ENCODE measurements at places on chromosomes 4 and X.

- DNase-seq: no peak
These were observed 501.6 kb downstream of the PPARGC1A start for GRCh38 chr4:23388255-23388654.

- no peak for DNase-seq
These were observed 11.1 kb downstream of the NIPAL1 start for GRCh38 chr4:48027653-48028052.

GRCh38 chr4:41257257-41257901 is 651 bp downstream of the UCHL1 start:
- DNase-seq: no peak

GRCh38 chr4:151676301-151676700 is 84.5 kb downstream of the GATB start:
- DNase-seq: no peak

DNA sequence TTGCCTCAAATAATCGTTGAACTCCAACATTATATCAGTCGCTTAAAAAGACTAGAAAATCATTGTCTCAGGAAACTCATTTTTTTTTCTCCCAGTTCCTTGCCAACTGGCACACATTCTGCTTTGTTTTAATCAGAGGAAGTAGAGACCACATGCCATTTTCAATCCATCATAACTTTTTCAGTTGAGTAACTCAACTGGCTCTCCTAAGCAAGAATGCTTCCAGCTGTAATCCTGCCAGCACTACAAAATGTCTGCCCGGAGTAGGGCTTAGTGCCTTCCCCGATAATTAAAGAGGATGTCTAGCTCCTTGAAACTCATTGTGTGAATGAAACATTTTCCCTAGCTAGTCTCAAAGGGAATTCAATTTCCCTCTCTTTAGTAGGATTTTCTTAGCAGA is 33.0 kb downstream of the FREM3 start:
- DNase-seq: no peak

DNA sequence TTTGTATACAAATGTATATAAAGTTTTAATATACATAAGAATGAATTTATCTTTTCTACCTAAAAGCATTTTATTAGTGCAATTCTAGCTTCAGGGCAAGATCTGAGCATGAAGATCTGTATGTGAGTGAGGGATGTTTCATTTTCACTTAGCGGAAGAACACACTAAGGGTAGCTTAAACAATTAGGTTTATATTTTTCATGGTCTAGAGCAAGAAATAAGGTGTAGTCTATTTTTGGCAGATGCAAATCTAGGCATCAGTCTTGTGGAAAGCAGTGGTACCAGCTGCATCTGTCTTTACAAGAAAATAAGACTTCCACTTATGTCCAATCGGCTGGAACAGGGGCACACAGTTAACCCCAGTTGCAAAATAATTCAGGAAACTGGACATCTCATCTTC is 433.3 kb downstream of the ADAM29 start:
- no peak for DNase-seq

- DNase-seq: no peak
These were observed 20.6 kb downstream of the ATP10D start for GRCh38 chr4:47505666-47506065.

DNA sequence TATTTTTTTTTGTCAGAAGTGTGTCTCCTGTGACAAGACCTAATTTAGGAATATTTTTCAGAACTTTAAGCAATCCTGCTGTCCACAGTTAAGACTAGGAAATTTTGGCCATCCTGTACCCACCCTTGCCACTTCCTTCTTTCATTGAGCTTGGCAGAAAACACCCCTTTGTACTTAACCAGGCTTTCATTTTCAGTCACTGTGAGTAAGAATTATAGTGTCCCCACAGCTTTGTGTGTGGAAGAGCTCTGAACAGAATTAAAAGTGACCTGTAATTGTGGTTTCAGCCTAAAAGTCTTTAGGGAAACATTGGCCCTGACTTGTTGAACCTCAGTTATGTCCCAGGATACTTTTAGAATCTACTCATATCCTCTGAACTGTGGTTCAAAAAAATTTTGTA is 153.7 kb upstream of the BMP3 start:
- DNase-seq: no peak

- no peak for DNase-seq
These were observed 44.2 kb upstream of the ADAM29 start for GRCh38 chr4:174873931-174874330.

DNA sequence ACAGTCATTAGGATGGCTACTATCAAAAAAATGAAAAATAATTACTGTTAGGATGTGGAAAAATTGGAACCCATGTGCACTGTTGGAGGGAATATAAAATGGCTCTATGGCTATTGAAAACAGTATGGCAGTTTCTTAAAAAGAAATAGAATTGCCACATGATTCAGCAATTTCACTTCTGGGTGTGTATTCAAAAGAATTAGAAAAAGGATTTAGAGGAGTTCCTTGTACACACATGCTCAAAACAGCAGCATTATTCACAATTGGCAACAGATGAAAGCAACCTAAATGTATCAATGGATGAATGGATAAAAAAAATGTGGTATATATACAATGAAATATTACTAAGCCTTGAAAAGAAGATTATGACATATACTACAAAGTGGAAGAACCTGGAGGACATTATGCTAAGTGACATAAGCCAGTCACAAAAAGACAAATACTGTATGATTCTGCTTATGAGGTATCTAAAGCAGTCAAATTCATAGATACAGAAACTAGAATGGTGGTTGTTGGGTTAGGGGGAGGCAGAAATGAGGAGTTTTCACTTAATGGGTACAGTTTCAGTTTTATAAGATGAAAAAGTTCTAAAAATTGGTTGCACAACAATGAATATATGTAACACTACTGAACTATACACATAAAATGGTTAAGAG is 123.2 kb downstream of the ELOVL6 start:
- DNase-seq: no peak

GRCh38 chr4:98399915-98400314 is 138.7 kb downstream of the RAP1GDS1 start:
- DNase-seq: no peak

DNA sequence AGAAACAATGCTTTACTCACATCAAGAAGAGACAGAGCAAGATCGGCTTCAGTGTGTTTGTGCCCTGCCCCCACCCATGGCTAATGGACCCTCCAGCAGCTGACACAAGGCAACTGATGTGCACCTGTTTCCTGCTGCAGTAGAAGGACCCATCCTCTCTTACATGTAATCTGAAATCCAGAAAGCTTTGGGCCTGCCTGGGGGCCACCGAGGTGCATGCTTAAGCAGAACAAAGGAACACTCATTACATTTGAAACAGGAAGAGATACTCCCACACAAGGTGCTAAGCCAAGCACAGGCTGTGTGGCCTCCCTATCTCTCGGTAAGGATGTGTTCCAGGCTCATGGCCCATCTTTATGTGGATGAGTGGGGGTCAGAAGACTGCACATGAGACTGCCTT is 338.0 kb downstream of the SPOCK3 start:
- DNase-seq: no peak

- DNase-seq: no peak
These were observed 11.3 kb downstream of the FRG2 start for GRCh38 chr4:190015538-190016368.

DNA sequence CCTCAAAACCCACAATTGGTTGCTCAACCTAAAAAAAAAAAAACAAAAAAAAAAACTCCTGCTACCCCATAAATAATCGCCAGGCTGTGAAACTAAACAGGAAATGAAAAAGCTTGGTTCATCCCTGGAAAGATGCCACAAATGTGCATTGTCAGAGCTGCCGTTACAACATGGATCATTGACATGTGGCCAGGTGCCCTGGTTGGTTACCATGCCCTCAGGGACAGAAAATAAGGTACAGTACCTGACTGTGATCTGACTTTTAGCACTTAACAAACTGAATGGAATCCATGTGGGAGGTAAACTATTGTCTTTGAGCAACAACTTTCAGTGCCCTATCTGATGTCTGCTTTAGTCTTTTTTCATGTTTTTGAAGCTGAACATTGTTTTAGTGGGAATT is 118.0 kb upstream of the RPL34 start:
- no peak for DNase-seq

DNA sequence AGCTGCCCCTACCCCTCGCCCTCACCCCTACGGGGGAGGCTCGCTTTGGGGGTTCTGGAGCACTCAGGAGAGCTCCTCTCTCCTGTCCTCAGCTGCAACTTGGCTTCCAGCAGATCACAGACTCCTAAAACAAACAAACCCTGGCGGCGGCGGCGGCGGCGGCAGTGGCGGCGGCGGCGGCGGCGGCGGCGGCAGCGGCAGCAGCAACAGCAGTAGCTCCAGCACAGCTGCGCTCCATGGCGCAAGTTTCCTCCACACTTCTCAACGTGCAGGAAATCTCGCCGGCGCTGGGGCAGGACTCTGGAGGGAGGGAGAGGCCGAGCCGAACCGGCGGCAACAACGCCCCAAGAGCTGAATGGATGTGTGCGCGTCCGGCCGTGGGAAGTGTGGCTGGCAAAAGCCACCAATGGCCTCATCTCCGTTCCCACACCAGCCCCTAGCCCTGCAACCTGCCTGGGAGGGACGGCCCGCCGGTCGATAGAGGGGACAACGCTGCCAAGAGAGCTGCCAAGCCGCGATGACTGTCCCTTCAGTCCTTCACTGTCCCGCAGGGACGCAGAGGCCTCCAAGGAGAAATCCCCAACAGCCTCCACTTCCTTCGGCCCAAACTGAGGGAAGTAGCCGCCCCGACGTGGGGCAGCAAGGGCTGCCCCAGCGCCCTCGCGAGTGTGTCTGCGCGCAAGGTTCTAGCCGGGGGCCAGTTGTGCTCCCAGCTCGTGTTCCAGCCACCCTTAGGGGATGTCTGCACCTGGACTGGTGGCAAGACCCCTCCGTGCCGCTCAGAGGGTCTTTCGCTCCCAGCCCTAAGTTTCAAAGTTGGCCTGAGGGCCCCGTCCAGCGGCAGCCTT is 775 bp downstream of the SHROOM4 start:
- no peak for DNase-seq

DNA sequence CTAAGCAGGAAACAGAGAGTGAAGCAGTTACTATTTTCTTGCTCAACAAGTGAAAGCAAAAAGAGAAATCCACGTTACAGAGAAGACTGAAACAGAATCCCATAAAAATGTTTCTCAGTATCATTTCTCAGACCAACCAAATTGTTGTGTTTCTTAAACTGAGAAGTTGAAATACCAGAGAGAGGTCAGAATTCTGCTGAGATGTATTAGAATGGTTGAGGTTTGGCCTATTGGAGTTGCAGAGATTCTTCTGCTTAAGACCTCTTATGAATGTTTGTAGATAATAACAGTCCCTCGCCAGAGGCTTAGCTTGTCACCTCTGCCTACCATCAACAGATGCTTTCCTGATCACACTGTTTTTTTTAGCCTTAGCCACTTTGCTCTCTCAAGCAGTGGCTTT is 481.4 kb downstream of the TRIML1 start:
- DNase-seq: no peak

GRCh38 chr4:141306331-141306730 is 85.6 kb downstream of the ZNF330 start:
- no peak for DNase-seq

DNA sequence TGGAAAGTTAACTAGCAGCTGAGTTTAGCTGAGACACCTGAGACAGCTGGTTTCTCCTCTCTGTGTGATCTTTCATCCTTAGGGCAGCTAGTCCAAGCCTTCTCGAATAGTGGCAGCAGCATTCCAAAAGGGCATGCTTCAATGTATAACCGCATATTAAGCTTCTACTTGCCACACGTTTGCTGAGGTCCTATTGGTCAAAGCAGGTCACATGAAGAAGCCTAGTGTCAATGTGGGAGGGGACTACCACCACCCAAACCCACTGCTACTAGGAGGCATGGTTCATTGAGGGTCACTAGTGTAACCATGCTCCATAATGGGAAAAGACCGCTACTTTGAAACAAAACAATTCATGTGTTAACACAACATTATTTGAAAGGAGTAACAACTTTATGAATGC is 314.9 kb upstream of the SMIM31 start:
- DNase-seq: no peak

DNA sequence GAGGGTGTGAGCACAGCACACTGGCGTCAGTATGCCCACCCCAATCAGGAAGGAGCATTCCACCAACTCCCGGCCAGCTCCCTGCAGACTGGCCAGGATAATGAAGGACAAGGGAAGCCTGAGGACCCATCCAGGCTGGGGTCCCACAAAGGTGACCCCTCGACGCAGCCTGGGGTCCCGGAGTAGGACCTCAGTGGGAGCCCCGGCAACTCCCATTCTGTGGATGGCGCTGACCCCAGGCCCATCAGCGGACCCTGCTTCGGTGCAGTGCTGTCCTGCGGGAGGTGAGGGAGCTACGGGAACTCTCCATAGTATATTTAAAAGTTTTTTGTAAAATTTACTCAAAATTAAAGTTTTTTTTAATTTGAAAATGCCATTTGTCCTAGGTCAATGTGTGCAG is 137.7 kb upstream of the NKX1-1 start:
- no peak for DNase-seq

GRCh38 chr4:101018836-101019235 is 328.5 kb downstream of the PPP3CA start:
- peak; percentile 26 for DNase-seq

- DNase-seq: no peak
These were observed 63.7 kb downstream of the SEC24D start for GRCh38 chr4:118772081-118772766.

- peak; percentile 74 for DNase-seq
These were observed at the start of gene MSL3 for GRCh38 chrX:11757719-11758399. MSL3 (plus strand) TSS chrX:11758237; CDS start chrX:11758264, 27 bp downstream.

GRCh38 chr4:39864391-39864790 is 113.3 kb downstream of the PDS5A start:
- no peak for DNase-seq

GRCh38 chrX:67614423-67614822 is 70.6 kb downstream of the AR start:
- no peak for DNase-seq

GRCh38 chrX:40291553-40291952 is 193.8 kb upstream of the BCOR start:
- DNase-seq: no peak

DNA sequence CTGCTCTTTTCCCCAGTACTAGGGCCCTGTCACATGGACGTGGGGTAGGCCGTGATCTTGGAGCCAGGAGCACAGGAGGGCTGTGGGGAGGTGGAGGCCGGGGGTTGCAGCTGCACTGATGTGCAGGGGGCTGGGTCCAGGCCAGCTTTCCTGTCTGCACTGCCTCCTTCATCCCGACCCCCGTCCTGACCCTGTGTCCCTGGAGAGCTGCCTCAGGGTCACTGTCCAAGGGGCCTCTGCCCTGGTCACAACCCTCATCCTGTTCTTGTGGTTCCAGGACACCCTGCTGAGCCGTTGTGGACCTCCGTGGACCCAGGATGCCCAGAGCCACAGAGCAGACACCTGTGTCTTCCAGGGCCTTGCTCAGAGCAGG is 91.7 kb upstream of the ADRA2C start:
- no peak for DNase-seq

- DNase-seq: no peak
These were observed 371.3 kb upstream of the INTU start for GRCh38 chr4:127261476-127261875.

GRCh38 chr4:142379277-142380051 is 466.6 kb downstream of the INPP4B start:
- no peak for DNase-seq
